ENCODE measurements at places on chromosomes 6 and 20.

- no peak for DNase-seq
Measured at GRCh38 chr6:21188505-21189223, 404.9 kb upstream of the SOX4 start.

DNA sequence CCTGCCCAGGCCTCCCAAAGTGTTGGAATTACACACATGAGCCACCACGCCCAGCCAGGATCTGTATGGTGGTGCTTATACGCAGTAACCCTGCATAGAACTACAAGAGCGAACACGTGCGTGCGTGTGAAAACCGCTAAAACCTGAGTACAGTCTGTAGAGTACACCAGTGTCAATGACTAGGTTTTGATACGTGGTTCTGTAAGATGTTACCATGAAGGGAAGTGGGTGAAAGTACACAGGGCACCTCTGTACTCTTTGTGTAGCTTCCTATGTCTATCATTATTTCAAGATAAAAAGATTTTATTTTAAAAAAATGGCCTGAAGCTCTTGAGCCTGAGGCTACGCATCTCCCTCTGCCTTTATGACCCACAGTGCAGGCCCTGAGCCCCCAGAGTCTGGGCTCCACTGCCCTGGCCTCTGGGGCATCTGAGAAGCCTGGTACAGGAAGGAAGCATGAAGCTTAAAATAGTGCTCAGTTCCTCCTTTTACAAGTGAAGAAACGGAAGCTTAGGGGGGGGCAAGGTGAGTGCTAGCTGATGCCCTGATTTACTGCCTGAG lies 21.6 kb downstream of the LY86 start:
- no peak for DNase-seq

DNA sequence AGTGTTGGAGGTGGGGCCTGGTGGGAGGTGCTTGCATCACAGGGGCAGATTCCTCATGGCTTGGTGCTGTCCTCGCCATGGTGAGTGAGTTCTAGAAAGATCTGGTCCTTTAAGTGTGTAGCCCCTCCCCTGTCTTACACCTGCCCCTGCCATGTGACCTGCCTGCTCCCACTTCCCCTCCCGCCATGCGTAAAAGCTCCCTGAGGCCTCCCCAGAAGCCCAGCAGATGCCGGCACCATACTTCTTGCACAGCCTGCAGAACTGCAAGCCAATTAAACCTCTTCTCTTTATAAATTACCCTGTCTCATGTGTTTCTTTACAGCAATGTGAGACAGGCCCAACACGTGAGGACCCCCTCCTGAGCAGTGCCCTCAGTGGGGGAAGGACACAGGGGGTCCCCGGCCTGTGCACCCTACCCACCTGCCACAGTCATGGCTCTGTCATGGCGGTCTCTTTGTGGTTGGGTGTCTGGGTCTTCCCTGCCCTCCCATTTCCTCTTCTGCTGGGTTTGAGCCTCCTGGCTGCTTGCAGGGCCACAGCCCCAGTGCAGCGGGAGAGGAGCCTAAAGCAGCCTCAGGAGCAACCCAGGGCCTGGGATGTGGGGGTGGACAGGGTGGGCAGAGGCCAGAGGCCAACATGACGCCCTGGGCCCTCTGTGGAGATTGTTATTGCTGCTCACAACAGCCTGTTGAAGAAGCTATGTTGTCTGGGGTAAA lies 87.2 kb upstream of the QKI start:
- no peak for DNase-seq

DNA sequence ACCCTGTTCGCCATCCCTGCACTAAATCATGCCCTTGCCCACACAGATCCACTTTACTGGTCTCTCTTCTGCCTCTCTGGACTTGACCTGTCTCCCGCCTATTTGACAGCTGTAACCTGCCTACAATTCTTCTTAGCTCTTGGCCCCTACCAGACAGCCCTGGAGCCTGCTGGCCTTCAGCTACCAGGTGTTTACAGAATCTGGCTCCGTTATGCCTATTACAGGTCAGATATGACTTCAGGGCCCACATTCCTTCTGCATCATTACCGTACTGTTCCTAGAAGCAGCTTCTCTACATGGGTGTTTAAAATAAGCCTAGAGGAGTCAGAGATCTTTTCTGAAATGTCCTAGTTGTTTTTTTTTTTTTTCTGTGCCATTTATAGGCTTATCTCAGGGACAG lies 45.4 kb upstream of the CCN6 start:
- no peak for DNase-seq

DNA sequence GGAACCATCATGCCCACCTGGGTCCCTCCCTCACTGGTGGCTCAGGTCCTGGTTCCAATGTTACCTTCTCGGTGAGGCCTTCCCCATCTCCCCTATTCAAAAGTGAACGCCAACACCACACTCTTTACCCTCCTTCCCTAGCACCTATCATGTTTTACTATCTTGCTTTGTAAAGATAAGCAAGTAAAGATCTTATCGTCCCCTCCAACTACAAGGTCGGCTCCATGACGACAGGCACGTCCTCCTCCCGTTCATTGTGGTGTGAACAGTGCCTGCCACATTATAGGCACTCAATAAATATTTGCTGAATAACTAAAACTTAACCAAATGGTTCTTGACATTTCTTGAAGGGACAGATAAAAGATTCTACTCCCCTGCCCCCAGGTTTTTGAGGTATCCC lies 147.1 kb downstream of the PREX1 start:
- no peak for DNase-seq

DNA sequence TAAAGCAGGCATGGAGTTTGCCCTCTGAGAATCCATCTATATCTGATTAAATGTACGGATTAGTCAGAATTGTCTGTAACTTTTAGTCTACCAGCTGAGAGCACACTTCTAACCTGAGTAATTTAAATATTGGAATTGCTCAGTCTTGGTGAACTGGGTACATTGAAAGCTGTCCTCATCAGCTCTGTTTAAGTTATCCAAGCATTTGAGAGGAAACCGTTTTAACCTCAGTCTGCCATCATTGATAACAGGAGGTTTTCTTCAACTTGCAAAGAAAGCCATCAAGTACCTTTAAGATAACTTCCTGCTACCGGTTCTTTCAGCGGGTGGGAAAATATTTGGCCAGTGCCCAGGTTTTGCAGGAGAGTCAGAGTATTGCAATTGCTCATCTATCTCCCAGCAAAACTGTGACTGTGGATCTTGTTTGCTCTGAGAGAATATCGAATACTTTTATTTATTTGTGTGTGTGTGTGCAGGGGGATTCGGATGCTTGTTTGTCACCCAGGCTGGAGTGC lies 31.1 kb upstream of the F13A1 start:
- no peak for DNase-seq

DNA sequence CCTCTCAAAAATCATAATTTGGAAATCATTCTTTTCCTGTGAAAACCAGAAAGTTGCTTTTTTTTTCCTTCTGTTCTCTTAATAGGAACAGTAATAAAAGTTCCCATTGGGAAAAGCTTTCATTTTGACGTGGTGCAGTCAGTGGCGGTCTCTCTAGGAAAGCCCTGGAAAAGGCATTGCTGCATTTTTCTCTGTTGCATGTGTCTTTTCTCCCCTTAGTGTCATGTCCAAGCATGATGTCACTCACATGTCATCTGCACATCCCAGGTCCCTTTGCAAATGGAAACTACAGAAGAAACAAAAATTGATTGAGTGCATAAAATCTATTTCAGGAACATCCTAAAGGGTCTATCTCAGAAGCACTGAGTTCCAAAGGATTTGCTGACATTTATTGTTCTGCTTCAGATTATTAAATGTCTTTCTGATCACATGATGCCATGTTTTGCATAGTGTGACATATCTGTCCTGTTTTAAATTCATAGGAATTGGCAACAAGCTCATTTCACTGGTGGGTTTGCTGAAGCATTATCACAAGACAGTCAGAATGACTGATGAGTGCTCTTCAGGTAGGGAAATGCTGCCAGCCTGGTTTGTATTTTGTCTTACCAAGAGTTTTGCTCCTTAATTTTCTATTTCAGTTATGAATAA lies 208.7 kb downstream of the SOX4 start:
- no peak for DNase-seq

- no peak for DNase-seq
Measured at GRCh38 chr6:111899531-111899930, 26.3 kb upstream of the FYN start.

GRCh38 chr6:55963301-55963700 lies 87.9 kb upstream of the BMP5 start:
- no peak for DNase-seq

DNA sequence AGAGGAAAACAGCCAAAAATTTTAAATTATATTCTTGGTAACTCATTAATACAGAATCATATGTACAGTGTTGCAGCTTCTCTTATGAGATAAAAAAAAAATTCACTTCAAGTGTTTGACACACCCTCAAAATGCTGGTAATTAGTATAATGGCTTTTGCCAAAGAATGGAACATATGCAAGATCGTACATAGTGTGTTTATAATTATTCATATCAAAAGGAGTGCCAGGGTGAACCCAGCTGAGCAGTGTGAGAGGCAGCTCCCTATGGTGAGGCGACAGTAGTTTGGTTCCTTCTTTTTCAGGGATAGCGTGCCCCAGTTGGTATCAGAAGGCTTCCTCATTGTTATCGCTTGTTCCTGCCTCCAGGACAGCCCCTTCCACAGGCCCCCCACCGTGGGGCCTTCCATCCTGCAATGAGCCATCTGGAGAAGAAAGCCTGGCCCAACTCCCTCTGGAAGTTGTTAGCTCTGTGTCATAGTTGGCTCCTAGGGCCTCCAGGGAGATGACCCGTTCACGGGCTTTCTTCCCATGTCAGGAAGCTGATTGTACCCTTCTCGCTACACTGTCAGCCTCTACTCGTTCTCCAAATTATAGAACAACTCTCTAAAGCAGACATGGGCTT lies 150.7 kb downstream of the FRK start:
- DNase-seq: no peak

DNA sequence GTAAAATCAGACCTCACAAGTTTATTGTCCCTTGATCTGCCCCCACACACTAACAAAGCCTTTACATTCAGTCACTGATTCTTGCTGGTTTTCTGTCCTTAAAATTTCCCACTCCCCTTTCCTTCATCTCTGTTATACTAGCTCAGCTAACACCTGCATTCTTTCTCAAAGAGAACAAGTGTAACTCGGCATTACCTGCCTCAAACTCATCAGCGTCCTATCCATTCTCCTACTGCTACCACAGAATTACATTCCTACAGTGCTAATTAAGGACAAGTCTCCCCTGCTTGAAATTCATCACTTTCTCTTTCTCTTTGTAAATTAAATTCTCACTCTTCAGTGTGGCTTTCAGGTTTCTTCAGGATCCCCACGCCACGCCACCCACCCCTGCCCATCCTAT lies 773.2 kb downstream of the FRK start:
- DNase-seq: no peak

- no peak for DNase-seq
Measured at GRCh38 chr6:7621761-7622160, 31.8 kb downstream of the SNRNP48 start.

DNA sequence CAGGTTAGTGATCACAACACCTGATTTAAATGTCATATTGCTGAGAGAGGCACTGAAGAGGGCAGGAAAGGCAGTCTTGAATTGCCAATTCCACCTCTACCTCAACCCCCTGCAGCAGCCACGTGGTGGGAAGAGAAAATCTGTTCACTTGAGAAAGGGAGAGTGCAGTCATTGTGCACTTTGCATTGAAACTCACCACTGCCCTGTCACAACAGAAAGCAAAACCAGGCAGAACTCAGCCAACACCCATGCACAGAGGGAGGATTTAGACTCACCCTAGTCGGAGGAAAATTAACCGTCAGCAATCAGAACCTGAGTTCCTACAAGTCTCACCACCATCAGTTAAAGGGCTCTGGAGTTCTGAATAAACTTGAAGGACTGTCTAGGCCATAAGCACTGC lies 1040.2 kb downstream of the HACE1 start:
- DNase-seq: no peak

GRCh38 chr6:159969921-159970320 lies 1.0 kb downstream of the IGF2R start:
- peak; percentile 60 for DNase-seq

- DNase-seq: no peak
Measured at GRCh38 chr6:104711371-104711770, 148.3 kb downstream of the HACE1 start.

DNA sequence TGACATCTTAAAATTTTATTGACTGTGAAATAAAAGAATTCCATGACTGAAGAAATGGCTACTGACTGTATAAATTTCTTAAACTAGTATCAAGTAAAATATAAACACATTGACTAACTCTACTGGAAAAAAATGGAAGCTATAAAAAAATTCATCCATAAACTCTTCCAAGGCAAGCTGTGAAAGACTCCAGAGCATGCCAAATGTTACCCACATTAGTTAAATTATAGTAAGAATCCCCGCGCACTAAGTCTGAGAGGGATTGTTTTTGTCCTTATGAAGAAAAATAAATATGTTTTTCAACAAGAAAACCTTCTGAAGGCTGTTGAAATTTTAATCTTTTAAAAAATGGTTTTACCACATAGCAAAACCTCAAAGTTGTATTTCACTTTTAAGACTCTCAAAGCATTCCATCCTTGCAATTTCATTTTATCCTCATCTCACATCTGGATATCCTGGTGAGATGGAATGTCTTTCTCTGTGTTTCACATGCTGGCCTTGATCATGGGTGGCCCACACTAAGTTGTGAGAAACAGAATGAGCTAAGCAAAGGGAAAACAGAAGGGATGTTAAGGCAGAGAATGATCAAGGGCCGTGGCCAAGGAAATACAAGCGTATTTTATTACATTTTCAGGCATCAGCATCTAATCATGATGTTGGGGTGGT lies 732.5 kb downstream of the KIF16B start:
- no peak for DNase-seq

DNA sequence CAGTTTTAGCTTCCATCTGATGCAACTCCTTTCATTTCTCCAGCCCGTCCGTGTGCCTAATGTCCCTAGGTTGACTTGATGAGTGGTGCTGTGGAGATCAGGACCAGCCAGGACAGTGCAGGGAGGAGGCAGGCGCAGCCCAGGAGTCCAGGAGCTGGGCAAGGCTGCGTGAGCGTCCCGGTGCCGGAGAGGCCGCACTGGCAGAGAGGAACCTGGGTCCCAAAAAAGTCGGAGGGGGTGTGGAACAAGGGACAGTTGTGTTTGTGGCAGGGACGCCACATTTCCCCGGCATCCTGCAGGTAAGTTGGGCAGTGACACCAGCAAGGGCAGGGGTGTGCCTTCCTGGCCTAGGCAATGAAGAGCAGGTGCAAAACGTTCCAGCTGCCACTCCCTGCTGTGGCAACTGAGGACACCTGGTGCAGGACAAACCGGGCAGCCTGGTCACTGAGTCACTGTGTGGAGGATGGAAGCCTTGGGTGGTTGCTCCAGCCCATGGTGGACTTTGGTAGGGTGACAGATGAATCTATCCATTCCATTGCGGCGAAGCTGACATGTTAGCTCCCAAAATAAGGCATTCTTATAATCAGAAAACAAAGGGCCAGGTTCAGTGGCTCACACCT lies 53.2 kb downstream of the RAMACL start:
- DNase-seq: no peak

GRCh38 chr20:63580796-63581461 lies 6.9 kb upstream of the HELZ2 start:
- DNase-seq: no peak

DNA sequence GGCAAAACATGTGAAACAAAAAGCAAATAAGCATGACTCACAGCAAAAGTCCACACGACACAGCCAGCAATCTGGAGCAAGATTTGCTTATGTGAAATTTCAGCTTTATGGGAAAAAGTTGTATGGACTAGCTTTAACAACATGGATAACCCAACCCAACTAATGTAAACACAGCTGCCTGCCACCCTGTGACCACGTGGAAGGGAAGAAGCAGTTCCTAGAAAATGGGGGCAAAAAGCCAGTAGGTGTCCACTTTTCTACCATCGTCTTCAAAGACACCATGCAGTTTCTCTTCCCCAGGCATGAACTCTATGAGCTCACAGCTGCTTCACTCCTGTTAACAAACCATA lies 425.4 kb upstream of the RNF217 start:
- no peak for DNase-seq

- DNase-seq: no peak
Measured at GRCh38 chr6:141598487-141598886, 534.2 kb upstream of the GJE1 start.

GRCh38 chr20:41081276-41081814 lies 52.7 kb downstream of the TOP1 start:
- no peak for DNase-seq

All from H54 (cell line).